ENCODE measurements at places on chromosomes 2 and 18.

GRCh38 chr2:59888015-59888414 lies 665.4 kb downstream of the BCL11A start:
- DNase-seq = no peak

GRCh38 chr2:197626965-197627625 lies 48.3 kb downstream of the RFTN2 start:
- no peak for DNase-seq

GRCh38 chr2:101265893-101266499 lies 13.3 kb downstream of the CNOT11 start:
- no peak for DNase-seq

GRCh38 chr2:144379851-144380311 lies 140.0 kb downstream of the ZEB2 start:
- no peak for DNase-seq

- DNase-seq = no peak
Measured at GRCh38 chr2:84953535-84953934, 17.4 kb upstream of the KCMF1 start.

GRCh38 chr2:42054714-42055430 lies 7.1 kb downstream of the PKDCC start:
- no peak for DNase-seq

All from fibroblast of upper back skin (primary cell).